ENCODE measurements at places on chromosomes 1 and 21.

DNA sequence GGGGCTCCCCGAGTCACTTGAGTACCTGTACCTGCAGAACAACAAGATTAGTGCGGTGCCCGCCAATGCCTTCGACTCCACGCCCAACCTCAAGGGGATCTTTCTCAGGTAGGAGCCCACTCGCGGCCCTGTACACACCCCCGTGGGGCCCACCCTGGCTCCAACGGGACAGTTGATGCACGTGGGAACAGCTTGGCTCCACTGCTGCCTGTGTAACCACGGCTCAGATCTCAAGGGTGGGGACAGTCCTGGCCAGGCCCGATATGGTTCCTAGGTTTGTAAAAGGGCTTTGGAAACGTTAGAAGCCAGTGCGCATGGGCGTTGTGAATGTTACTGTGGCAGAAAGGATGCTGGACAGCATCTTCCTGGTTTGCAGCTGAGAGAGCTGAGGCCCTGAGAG lies 18.8 kb downstream of the PODN start:
- no peak for DNase-seq

DNA sequence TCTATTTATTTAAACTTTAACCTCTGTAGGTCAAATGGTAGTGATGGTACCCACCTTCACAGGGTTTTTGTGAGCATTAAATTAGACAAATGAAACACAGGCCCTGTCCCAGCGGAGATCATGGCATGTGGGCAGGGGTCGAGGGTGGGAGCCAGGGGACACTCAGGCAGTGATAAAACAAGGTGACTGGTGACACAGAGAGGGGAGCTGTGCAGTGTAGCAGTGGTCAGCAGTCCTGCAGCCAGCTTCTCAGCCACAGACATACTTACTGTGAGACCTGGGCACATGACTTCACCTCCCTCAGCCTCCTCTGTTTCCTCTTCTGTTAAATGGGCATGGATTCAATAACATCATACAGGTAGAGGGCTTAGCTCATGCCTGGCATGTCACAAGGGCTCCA lies 44.9 kb downstream of the SRRM1 start:
- no peak for DNase-seq

DNA sequence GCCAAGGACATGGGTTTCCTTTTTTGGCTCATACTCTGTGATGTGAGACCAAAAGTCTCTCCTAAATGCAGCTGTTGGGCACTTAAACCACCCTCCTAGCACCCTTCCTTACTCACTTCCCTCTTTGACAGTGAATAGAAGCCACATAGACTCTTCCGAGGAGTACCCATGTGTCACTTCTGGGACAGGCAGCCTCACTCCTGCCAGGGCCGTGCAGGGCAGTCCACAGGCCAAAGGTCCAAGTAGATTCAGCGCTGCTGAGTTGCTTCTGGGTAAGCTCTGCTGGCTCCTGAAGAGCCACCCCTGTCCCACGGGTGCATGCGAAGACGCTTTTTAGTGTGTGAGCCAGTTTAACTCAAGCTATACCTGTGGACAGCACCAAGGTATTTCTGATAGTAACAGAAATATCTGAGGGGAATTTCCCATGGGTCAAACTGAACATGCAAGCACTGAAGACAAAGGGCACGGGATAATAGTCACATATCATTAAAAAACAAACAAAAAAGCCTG lies 36.8 kb upstream of the BMP8B start:
- DNase-seq, result no peak

DNA sequence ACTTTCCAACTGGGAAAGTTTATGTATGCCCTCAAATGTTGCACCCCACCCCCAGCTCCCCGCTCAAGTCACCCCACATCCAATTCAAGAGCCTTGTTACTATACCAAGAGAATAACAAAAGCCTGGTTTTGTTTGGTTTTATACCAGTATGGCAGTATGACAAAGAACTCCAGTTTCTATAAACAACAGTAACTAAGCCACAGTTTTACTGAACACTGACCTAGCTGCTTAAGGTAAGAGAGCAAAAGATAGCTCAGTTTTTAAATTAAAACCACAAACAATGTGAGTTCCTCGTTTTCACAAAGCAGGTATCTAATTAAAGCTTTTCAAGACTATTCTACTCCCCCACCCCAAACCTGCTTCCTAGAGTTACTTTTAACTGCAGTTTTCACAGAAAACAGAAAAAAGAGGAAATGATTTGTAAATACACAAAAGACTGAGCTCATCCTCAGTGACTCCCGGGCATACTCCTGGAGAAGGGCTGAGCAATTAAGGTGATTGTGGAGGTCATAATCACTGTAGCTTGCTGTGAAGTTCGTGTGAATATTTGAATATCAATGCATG lies 59.3 kb upstream of the LHX8 start:
- DNase-seq, result no peak

DNA sequence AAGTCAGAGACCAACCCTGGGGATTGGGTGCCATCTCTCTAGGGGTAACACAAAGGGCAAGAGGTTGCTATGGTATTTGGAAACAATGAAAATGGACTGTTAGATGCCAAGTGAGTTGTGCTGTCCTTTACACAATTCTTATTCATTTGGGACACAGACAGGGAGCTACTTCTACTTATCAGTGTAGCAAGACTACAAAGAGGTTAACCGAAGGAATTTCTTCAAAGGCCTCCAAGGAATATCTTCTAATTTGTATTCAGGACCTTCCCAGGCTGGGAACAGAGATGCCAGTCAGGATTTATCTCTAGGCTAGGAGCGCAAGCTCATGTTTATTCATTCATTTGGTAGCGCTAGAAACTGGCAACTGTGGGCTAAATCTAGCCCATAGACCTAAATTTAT lies 2.6 kb downstream of the NAXE start:
- no peak for DNase-seq

DNA sequence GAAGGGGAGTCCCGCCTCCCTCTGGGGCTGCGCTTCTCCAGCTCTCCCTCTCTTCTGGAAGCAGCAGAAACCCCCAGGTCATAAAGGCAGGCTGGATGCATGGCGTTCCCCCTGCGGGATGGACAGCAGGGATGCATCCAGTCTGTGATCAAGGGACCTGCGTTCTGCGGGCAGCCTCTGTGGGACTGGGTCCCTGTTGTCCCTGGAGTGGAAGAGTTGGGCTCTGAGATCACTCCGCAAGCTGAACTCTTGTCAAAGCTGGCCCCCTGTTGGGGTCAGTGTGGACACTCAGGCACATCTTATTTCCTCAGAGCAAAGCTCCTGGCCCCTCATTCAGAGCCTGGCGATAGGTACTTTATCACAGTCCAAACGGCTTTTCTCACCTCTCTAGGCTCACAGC lies 341.2 kb downstream of the PTPRU start:
- DNase-seq, result no peak
